Sigmoid colon (tissue), 7 donors: ENCODE measurements at places on chromosomes 3 and 15.

- no peak for DNase-seq
Observed at GRCh38 chr15:26525096-26525495, 247.8 kb downstream of the GABRB3 start.

DNA sequence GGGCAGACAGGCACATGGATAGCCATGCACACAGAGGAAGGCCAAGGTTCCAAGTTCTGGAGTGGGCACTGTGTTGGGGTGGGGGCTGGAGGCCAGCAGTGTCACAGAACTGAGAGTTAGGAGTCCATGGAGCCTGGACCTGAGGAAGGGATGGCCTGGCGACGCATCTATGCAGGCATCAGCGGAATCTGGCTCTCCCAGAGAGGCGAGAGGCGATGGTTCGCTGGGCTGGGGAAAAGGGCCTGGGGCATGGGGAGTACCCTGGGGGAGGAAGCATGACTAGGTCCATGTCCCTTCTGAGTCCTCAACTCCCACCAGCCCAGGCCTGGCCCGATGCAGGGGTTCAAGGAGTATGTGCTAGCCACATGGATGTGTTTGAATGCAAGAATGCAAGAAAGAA is 192.8 kb upstream of the LINGO1 start:
- DNase-seq = no peak

- DNase-seq = no peak
Observed at GRCh38 chr3:112456147-112456546, 43.1 kb downstream of the BTLA start.

DNA sequence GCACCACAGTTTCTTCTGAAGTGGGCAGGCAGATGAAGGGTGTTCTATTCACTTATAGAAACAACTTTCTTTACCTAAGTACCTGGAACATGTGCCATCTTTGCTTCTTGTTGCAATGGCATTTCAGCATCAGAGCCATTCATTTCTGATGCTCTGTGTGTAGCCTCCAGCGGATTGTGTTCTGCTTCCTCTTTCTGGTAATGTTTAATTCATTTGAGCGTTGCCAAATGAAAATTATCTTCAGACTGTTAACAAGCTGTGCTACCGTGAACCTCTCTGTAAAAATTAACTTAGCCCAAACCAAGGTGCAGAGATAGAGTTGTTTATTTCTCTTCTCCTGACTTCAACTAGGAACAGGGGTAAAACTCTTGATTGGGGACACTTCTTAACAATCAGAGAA is 302.0 kb downstream of the EDEM1 start:
- no peak for DNase-seq

GRCh38 chr15:85019815-85020590 is 38.3 kb downstream of the PDE8A start:
- no peak for DNase-seq

DNA sequence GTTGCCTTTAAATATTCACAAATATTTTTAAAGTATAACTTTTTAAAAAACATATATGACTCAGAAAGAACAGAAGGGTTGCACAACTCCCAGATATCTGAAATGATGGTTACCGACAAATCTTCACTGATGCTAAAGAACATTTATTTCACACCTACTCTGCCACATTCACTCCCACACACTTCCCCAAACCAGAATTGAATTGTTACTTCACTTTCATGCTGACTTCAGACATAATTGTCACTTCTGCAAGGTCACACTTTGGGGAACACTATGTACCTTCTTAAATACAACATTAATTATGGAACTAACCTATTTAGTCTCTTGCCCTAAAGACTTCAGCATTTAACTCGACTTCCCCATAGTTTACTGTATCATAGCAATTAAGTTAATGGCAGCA is 795.1 kb downstream of the FHIT start:
- no peak for DNase-seq

DNA sequence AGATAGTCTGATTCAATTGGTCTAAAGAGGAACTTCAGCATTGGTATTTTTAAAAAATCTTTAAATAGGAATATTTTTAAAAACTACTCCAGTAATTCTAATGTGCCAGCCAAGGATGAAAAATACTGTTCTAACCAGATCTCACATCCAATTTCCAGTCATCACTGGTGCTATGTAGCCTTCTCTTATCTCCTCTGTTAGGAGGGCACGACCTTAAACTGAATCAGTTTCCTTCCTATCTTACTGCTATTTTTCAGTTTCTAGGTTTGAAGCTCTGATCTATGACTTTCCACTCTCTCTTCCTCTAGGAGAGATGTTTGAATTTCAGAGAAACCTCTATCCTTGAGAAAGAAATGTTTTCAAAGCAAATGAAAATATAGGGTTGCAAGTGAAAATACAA is 31.9 kb downstream of the HAPLN3 start:
- no peak for DNase-seq

- no peak for DNase-seq
Observed at GRCh38 chr3:18888370-18888769, 259.9 kb upstream of the KCNH8 start.

DNA sequence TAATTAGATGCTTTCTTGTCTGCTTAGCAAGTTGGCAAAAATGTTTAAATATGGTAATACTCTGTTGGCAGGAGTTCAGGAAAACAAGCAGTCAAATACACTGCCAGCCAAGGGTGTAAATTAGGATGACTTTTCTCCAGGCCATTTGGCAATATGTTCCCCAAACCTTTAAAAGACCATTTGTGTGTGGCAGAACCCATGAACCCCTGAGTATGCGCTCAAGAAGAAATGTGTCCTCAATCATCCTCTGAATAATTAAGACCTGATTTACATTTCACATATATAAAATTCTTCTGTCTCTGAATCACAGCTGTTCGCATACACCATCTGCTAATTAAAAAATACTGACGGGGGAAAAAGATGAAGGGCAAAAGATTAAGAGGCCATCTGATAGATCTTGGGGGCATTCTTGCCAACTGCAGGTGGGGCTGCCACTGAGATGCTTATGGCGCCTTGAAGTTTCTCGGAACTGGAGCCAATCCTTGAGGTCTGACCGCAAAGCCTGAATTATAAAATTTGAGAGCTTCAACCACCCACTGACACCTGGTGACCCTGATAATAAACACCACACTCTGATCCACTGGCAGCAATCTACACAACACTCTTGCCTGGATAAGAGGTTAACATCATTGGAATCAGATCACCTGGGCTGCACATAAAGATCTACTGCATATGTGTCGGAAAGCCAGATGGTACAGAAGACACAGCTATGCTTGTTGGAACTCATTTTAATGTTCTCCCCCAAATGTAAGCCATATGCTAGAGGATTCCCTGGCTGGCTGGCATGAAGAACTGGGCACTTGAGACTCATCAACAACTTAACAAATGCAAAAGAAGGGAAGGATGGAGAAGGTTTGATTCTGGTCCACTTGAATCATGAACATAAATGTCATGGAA is 190.6 kb downstream of the OSBPL10 start:
- DNase-seq = no peak

GRCh38 chr3:159080256-159080655 is 278.4 kb downstream of the MFSD1 start:
- no peak for DNase-seq

DNA sequence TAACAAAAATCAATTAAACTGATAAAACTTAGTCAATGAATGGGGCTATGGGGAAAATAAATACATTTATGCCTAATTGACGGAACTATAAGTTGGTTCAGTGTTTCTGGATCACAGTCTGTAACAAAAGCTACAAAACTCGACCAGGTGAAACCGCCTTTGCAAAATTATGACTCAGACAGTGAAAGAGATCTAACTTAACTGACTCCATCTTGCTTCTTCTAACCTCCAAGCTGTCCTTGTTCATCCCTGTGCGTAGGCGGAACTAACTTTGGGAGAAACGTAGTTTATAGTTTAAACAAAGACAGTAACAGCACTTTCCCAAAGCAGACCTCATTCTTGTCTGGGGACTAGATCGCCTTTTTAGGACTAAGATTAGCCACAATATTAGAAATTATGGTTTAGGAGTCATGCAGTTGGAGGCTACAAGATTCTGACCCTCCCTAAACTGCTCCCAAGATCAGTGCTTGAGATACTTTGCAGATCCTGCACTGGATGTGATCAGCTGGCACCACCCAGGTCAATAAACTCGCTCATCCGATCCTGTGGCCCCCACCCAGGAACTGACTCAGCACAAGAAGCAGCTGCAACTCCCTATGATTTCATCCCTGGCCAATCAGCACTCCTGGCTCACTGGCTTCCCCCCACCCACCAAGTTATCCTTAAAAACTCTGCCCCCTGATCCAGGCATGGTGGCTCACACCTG is 7.2 kb upstream of the MFGE8 start:
- no peak for DNase-seq

GRCh38 chr3:113211330-113212149 is at the start of gene BOC:
BOC (plus strand) TSS chr3:113211557; CDS start chr3:113249803, 38,246 bp downstream.
- peak; percentile 77 for DNase-seq

- DNase-seq = no peak
Observed at GRCh38 chr3:172152874-172153273, 113.5 kb downstream of the FNDC3B start.

DNA sequence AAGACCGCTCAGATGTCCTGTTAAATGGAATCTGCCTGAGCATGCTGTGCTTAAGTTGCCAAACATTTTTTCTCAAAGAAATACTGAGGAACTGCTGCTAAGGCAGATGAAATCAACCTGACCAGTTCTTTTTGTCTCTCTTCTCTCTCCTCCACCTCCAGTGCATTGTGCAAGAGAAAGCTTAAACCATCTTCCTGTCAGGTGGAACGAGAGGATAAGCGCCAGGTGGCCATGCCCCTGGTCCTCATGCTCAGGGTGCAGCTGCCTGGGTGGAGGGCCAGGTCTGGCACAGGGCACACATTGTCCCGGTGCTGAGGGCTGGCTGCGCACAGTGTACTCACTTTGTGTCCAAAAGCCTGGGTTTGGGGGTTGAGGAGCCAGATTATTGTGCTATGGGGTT is 176.2 kb upstream of the TP63 start:
- no peak for DNase-seq

DNA sequence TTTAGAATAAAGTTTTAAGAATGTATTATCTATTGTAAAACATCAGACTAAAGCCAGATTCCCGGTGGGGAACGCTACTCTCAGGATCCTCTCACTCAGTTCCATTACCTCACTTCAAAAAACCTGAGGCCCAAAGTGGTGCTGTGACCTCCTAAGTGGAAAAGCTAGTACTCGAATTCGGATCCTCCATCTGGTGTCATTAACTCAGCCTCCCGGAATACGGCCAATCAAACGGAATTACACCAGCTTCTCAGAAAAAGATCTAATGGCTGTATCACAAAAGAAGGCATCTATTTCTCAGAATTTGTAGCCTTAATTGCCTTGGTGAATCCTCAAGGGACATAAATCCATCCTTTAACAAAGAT is 627 bp downstream of the ACAD11 start:
- no peak for DNase-seq

GRCh38 chr15:64092075-64092820 is 1.4 kb downstream of the CIAO2A start:
- DNase-seq = no peak

GRCh38 chr15:63396152-63396928 is 14.7 kb upstream of the CA12 start:
- DNase-seq = peak; percentile 1

- DNase-seq = no peak
Observed at GRCh38 chr15:100170291-100171210, 171.2 kb downstream of the ADAMTS17 start.

GRCh38 chr15:97215629-97216028 is 744.9 kb upstream of the ARRDC4 start:
- no peak for DNase-seq

- DNase-seq = no peak
Observed at GRCh38 chr15:100940767-100941379, 21.7 kb downstream of the LRRK1 start.

- DNase-seq = peak; percentile 24
Observed at GRCh38 chr15:25184356-25185155, 229.8 kb downstream of the SNRPN start.

GRCh38 chr3:173109143-173109542 is 31.9 kb downstream of the SPATA16 start:
- no peak for DNase-seq

DNA sequence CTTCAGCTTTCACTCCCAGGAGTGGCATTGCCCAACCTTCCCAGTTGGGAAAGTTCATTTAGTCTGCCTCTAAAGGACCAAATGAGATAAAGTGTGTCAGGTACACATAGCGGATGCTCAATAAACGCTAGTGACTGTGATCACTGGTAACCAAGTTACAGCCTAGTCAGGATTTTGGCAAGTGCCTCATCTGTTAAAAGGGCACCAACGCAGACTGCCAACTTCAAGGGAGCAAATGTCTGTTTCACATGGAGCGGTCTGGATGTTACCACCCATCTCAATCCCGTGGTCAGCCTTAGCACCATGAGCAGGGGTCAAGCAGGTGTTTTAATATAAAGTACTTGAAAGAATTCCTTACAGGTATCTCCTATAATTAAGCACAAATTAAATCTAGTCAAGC is 22.7 kb downstream of the SLCO3A1 start:
- no peak for DNase-seq

DNA sequence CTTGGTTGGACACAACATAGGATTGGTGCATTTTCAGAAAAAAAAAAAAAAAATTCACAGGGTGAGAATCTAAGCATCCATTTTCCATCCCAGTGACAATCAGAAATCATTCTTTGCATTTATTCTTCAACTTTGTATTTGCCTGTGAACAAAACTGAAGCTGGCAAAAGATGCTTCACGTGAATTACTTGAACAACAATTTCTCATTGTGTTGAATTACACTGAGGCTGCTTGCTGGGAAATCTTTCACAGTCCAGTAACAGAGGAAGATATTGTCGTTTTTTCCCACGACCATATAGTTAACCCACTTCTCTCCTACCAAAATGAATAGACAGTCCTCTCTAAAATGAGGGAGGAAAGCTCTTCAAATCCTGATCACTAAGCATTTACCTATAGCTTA is 4.3 kb upstream of the SLCO3A1 start:
- DNase-seq = no peak

DNA sequence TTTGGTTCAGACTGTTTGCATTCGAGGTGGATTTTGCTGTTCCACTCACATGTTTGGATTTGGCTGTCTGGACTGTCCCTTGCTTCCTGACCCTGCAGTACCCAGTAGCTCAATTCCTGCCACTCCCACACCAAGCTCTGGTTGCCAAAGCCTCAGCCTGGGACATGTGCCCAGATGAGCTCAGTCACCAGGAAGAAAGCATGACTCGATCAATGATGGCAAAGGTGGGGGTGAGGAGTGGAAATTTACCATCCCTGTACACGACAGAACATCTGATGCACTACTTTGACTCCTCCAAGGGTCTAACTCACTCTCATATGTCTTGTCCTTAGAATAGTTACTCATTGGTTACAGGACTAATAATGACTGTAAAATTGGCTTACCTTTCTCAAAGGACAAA is 45.2 kb downstream of the ZNF385D start:
- no peak for DNase-seq

- DNase-seq = no peak
Observed at GRCh38 chr3:152505926-152506325, 237.2 kb downstream of the MBNL1 start.

DNA sequence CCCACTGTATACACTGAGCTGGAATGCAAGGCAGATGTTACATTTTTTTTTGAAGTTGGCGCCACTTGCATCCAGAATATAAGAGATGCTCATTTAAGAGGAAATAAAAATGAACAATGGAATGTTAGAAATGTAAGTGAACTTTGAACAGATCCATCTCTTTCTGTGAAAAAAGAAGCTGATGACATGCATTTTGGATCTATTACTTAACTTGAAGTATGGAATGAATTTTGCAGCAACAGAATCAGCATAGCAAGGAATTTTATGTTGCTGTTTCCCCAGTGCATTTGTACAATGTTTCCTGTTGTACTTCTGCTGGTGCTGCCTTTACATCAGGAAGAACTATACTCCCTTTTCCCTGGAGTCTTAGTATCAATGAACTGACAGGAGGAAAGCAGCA is 178.2 kb downstream of the LSAMP start:
- no peak for DNase-seq
